ENCODE measurements at places on chromosomes 12 and 14. TPM values are rescaled to one million over a fixed set of nuclear protein-coding genes. Genes with fewer than 3 reads are reported as not detected.

TMEM63C gene
- total RNA-seq = 1.9 TPM

LGR5 gene
- not detected for total RNA-seq

DNA sequence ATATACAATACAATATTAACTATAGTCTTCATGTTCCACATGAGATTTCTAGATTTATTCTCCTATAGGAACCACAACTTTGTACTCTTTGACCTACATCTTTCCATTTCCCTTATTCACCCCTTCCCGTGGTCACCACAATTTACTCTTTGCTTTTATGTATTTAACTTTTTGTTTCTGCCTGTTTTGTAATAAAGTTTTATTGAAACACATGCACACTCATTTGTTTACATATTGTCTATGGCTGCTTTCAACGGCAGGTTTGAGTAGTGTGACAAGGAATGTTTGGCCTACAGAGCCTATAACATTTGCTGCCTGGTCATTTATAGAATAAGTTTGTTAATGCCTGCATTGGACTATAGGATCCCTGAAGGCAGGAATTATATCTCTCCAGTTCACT is 231.1 kb downstream of the CRADD start:
- no peak for DNase-seq

DCN gene
- total RNA-seq = not detected

MIP gene
- total RNA-seq = not detected

DNA sequence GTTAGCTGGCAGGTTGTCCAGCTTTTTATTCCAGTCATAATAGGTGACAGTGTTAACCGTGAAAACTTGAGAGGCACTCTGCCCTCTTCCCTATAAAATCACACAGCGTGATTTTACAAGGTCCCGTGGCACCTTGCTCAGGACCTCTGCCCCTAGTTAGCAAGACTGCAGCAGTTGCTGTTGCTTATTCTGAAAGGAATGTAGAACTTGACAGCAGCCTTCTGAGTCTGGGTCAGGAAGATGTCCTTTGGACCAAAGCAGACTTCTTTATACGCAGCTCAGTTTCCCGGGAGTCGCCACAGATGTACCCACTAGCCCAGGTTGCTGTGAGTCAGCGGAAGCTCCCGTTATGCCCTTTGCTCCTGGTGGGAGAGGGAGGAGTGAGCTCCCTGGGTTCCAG is 13.2 kb downstream of the PRKAB1 start:
- no peak for DNase-seq

- DNase-seq = no peak
These were observed 226.3 kb downstream of the ERC1 start for GRCh38 chr12:1217191-1217949.

DNA sequence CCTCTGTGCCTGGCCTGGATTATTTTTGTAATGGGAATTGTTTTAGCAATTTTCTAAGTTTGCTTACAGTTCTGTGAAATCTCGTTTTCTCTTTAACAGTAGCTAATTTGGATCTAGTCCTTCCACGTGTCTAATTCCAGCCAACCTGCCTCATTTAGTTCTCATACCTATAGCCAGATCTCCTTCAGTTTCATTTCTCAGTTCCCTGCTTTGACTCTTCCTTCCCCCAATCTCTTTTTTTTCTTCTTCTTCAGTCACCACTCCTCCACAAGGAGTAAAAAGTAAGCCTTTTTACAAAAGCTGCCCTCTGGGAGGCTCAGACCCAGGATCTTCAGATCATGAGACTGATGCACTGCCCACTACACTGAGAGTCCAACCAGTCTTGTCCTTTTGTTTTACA is 1.4 kb downstream of the THTPA start:
- no peak for DNase-seq

GRCh38 chr12:122199484-122200355 is 3.8 kb upstream of the B3GNT4 start:
- no peak for DNase-seq

DNA sequence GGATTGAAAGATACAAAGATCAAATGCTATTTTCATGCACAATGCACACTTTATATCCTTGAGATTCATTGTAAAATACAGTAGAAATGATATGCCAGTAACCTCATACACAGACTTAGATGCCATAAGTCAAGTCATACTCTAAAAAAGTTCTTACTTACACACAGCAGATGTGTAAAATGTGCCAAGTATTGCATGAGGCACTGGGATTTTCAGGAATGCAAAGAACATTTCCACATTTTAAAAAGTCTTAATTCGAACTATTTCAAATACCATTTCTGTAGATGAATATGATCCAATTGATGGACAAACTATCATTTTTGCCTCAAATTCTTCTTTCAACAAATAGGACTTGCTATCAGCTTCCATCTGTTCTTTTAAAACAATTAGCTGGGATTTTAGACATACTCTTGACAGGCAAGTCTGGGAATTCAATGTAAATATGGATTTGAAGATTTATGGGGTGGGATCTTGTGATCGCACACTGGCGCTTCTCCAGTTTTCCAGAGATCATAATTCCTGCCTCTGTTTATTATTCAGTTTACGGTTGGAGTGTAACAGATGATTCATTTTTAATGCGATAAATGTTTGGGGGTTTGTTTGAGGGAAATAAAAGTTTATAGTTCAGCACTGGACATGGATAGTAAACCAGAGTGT is 183.8 kb downstream of the PAX9 start:
- no peak for DNase-seq

DNA sequence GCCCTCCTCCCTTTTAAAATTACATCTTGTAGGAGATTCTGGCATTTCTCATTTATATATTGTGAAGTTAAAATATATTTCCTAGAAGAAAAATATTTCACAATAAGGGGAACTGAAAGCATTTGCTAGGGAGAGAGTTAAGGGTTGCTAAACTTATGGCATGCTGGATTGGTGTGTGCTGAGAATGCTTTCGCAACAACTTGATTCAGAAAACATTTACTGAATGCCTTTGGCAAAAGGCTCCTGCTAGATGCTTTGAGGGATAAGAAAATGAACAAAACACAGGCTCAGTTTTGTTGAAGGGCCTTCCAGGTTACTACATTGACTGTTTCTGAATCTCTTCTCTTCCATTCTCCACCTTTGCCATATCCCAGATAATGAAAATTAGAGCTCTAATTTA is 67.5 kb downstream of the DIP2B start:
- no peak for DNase-seq

GRCh38 chr14:61430066-61430757 is 108.8 kb downstream of the PRKCH start:
- DNase-seq = no peak

B3GNT4 gene
- total RNA-seq = 2.8 TPM

- DNase-seq = no peak
These were observed 85.9 kb downstream of the CRADD start for GRCh38 chr12:93762912-93763553.

DNA sequence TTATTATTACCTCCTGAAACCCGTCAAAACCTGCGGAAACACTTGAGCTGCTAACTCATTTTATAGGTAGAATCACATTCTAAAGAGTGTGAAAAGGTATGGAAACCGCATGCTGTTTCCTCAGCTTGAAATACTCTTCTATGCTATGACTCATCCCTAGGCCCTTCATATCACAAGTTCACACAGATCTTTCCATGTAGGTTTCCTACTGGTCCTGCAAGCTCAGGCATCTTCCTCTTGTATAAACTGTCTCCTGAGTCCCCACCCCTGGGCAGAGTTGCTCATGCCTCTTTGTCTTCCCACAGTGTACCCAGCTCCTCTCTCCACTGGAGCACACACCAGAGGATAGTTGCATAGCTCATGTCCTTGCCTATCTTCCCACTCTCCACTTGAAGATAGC is 84.7 kb downstream of the CMAS start:
- DNase-seq = no peak

- DNase-seq = peak; percentile 64
These were observed 900 bp downstream of the C2CD5 start for GRCh38 chr12:22543246-22544037.

GRCh38 chr14:102316338-102316742 is 3.2 kb upstream of the ZNF839 start:
- peak; percentile 42 for DNase-seq

DNA sequence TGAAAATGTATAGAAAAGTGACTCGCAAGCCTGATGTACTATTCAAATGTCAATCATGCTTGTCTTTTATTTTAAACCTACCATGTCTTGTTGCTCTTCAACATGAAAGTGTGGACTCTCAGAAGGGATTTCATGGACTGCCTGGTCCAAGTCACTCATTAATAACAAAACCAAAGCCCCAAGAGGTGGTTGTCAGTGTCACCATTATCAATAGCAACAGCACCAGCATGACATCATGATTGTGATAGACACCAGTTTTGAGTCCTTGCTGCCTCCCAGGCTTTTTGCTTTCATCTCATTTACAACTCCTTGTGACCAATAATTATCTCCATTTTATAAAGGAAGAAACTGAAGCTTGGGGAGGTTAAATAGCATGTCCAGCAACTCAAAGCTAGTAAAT is 112.0 kb upstream of the TMPO start:
- no peak for DNase-seq

GRCh38 chr14:85391892-85392291 is 138.1 kb upstream of the FLRT2 start:
- DNase-seq = no peak

- DNase-seq = no peak
These were observed 13.6 kb downstream of the VEZT start for GRCh38 chr12:95231190-95231589.

RNASE2 gene
- not detected for total RNA-seq

DNA sequence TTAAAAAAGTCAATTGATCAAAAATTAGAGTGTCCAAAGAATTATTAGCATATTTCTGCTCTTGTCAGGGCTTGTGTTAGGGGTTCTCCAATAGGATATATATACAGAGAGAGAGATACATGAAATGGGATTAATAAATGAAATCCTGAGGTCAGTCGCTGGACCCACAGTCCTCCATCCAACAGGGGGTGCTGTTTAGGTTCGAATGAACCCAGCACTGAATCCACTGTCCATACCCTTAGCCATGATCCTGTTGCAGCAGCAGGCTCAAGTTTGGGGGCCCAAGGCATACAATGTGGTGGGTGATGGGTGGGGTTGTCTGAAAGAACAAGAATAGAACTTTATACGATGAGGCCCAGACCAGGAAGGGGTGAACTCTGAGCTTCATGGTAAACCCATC is 780 bp upstream of the MYO1H start:
- no peak for DNase-seq

- peak; percentile 44 for DNase-seq
These were observed 162.6 kb upstream of the PLEKHG7 start for GRCh38 chr12:92539976-92540781.

GRCh38 chr12:62158461-62159360 is 101.5 kb upstream of the USP15 start:
- DNase-seq = no peak

AQP5 gene
- total RNA-seq = not detected

DNA sequence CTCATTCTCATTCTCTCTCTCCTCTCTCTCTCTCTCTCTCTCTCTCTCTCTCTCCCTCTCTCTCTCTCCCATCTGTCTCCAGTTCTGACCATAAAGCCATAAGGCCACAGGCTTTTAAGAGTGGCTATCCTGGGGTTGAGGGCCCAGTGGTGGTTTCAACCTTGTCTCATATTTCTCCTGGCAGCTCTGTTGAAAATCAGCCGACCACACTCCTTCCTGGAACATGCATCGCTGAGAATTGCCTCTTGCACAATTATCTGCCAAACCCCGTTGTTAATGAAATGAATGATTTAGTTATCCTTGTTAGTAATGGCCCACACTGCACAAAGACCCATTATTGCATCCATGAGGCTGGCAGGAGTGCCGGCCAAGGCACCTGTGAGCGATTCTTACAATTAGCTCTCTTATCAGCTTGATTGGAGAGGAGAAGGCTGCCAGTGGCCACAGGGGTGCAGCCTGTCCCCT is 30.4 kb upstream of the KCNA5 start:
- no peak for DNase-seq

GRCh38 chr14:81535396-81536164 is 1.9 kb upstream of the SEL1L start:
- no peak for DNase-seq

- no peak for DNase-seq
These were observed 10.6 kb upstream of the CSAD start for GRCh38 chr12:53191096-53191884.

DNA sequence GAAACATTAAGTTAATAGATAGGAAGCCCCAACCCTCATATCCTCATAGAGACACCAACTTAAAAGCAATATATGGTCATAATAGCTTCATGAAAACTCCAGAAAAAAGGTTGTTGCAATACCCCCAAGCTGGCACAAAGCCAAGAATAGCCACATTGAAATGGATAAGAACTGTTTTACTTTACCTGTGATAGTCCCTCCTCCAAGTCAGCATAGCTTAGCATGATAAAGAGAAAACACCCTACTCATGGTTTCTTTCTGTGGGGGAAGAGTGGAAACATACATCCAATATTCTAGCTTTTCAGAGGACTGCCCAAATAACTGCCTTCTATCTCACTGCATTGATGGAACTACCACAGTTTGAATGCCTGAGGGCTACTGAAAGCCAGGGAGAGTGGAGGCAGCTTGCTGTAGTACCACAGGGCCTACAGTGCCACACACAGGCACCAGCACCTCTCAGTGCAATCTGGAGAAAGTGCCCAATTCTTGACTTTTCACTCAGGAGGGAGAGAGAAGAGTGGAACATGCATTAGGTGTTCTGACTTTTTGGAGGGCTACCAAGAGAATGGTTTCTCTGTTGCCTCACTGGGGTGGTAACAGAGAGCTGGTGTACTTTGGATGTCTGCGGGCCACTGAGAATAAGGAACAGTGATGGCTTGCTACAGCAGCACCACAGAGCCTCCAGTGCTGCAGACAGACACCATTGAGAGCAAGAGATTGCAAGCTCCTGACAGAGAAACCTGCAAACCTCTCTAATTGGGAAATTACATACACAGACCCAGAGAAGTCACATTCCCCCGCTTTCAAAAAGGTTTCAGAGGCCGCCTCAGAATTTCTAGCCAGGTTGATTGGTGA is 157.1 kb upstream of the GARIN2 start:
- DNase-seq = no peak

PNMA1 gene
- 30.0 TPM for total RNA-seq

DNA sequence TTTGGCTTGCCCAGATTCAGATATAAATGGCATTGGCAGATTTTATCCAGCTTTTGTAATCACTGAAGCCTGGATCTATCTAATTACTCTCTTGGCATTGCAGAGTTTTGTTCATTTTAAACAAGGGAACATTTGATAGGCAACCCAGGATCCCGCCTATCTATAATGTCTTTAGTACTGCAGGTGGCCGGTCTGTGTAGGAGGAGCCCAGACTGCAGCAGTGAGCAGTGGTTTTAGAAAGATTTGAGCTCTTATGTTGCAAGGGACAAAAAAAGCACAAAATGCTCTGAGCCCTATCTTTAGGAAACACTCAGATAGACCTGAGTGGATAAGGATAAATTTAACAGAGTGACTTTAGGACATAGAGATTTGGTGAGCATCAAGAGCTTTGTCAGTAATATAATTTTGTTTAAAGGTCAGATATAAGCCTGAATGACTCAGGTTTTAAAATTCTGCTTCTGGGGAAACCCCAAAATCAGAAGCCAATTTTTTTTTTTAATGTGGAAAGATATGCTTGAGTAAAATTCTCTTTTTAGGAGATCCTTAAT is 165.5 kb downstream of the SLC5A8 start:
- DNase-seq = no peak
